Stimulated activated CD8-positive, alpha-beta memory T cell treated with anti-CD3 and anti-CD28 coated beads, Interleukin-4, amount 100 ng/mL, for 1 hour (primary cell): ENCODE measurements at places on chromosomes 16 and 17.
A peak's percentile ranks its signal among the peaks of the same experiment; 100 is the strongest.

GRCh38 chr17:46025060-46025459 is 26.0 kb downstream of the STH start:
- DNase-seq, result no peak

DNA sequence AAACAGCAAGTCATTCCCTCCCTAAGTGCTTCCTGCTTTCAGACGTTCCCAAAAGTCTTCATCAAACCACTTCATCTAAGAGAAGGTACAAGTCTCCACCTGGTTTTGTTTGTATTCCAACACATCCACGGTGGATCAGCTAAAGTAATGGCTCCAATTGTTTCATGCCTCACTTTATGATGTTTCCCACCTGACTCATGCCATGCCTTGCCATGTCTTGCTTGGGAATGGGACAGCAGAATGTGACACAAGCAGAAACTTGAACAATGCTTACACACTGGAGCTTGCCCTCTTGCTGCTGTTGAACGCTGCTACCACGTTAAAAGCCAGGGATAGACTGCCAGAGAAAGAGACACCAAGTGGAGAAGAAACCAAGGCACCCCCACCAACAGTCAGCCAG is 43.8 kb downstream of the MYH10 start:
- DNase-seq, result no peak

DNA sequence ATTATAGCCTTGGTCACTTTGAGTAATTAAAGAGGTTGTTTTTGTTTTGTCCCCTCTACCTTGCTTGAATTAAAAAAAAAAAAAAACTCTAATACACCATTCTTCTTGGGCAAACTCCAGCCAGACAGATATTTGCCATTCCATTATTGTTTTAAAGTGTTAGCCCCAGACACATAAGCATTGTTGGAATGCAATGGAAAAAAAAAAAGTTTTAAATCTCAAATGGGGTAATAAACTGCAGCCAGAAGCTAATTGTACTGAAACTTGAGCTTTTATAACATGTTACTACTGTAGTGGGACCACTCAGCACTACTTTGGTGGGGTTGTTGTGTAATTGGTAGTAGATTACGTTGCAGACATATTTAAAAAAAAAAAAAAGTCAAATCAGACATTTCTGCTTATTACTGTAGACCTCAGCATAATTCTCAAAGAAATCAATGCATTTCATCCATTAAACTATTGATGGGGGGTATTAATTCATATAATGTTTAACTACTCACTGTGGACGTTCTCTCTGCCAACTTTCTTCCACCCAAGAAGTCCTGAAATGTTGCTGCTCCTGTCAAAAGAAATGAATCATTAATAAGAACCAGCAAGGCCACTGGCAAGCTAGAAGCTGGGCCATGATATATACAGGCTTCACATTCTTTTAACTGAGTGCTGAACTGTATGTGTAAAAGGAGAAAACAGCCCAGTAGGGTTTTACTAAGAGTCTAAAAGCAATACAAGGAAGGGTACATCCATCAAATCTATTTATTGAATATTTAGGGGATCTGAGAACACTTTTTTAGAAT is 626.6 kb upstream of the SOX9 start:
- DNase-seq, result no peak

GRCh38 chr17:64097196-64097936 is 32.6 kb downstream of the ERN1 start:
- no peak for DNase-seq

- DNase-seq, result no peak
Observed at GRCh38 chr17:58280480-58281217, at the start of gene MPO. MPO (minus strand) TSS chr17:58280935; CDS start chr17:58280758, 177 bp downstream.

GRCh38 chr17:19708431-19709175 is 7.8 kb downstream of the SLC47A2 start:
- DNase-seq, result no peak

DNA sequence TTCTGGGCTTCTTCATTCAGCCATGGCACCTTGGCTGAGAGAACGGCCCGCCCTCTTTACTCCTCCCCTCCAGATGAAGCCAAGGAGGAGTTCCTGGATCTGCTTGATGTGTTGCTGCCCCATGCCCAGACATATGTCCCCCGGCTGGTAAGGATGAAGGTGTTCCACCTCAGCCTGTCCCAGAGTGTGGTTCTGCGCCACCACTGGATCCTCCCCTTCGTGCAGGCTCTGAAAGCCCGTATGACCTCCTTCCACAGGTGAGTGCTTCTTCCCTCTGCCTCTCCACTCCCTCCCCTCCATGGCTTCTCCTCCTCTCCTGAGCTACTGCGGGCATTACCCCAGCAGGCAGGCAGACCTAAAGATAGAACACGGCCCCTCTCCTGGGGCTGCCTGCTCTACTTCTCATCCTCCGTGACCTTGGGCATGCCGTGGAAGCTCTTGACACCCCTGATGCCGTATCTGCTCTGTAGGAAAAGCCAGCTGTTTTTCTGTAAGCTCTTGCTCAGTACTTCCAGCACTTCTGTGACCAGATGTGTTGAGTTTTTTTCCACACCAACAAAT is 8.7 kb downstream of the USB1 start:
- no peak for DNase-seq

DNA sequence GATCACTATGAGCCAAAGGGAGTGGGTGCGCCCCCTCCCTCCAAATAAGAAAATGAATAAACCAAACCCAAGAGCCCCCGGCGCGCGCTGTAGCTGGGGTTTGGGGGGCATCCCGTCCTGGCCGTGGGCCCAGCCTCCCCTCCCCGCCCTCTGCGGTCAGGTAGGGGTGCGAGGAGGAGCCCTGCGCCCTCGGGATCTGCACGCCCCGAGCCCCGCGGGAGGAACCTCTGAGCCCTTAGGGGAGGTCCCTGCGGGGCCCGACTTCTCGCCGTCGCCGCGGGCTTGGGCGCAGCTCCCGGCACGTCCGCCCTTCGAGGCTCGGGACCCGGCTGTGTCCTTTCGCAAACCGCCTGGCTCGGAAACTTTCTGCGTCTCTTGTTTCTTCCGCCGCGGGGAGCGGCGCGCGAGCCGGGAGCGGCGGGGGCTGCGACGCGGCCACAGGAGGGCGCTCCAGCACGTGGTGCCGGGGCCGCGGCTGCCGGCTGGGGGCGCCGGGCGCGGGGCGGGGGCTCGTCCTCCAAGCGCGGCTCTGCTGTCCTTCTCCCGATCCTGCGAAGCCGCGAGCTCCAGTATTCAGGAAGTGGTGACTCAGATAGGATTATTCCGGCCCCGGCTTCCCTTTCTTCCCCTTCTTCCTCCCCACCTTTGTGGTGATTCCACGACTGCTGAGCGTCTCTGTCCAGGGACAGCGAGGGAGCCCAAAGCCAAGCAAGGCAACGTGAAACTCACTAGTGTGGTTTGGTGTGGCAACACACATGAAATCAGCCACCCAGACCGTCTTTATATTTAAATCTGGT is 1.6 kb downstream of the PITPNC1 start:
- peak; percentile 68 for DNase-seq

DNA sequence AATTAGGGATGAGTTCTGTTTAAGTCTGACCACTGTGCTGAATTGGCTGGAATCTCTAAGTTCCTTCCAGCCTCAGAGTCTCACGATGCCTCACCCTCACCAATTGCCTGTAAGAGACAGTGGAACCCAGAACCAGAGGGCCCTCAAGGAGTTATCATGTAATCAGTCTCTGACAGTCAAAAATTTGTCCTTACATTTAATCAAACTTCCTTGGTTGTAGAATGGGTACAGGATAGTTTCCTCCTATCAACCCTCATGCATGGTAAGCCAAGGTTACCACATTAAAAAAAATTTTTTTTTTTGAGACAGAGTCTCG is 83.2 kb downstream of the CDK5R1 start:
- DNase-seq, result no peak

GRCh38 chr17:74981979-74982662 is 5.3 kb upstream of the CDR2L start:
- peak; percentile 42 for DNase-seq

GRCh38 chr17:65947831-65948230 is 244.1 kb downstream of the CEP112 start:
- DNase-seq, result no peak

GRCh38 chr17:74437702-74438101 is 5.8 kb downstream of the GPRC5C start:
- no peak for DNase-seq

GRCh38 chr17:2067048-2067561 is 12.2 kb downstream of the HIC1 start:
- DNase-seq, result no peak

DNA sequence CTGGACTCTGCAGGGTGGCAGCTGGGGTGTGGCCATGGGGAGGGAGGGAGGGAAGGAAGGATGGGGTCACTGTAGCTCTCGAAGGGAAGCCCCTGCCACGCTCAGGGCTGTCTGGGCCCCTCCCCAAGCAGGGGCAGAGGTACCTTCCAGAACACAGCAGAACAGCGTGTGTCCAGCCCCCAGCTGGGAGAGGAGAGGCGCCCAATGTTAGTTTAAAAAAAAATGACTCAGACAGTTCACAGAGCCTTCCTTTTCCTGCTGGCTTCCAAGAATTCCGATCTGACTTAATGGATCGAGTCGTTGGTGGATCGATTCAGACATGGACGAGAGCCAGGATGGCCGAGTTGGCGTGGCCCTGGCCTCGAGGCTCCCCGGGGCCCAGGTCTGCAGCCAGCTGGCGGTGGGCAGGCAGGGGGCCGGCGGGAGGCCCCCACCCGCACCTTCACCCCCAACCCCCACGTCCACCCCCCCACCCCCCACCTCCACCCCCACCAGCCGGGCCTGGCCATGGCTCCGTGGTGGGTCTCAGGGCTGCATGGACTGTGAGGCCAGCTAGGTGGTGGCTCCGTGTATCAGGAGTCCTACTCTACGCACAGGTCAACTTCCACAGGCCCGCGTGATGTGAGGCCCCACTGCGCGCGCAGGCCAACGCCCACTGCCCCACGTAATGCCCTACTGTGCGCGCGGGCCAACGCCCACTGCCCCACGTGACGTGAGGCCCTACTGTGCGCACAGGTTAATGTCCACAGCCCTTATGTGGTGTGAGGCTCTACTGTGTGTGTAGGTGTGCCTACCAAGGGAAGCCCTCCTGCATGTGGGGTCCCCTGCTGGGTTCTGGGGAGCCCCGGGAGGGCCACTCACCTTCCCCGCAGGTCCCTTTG is 21.8 kb downstream of the CACNA1H start:
- no peak for DNase-seq

DNA sequence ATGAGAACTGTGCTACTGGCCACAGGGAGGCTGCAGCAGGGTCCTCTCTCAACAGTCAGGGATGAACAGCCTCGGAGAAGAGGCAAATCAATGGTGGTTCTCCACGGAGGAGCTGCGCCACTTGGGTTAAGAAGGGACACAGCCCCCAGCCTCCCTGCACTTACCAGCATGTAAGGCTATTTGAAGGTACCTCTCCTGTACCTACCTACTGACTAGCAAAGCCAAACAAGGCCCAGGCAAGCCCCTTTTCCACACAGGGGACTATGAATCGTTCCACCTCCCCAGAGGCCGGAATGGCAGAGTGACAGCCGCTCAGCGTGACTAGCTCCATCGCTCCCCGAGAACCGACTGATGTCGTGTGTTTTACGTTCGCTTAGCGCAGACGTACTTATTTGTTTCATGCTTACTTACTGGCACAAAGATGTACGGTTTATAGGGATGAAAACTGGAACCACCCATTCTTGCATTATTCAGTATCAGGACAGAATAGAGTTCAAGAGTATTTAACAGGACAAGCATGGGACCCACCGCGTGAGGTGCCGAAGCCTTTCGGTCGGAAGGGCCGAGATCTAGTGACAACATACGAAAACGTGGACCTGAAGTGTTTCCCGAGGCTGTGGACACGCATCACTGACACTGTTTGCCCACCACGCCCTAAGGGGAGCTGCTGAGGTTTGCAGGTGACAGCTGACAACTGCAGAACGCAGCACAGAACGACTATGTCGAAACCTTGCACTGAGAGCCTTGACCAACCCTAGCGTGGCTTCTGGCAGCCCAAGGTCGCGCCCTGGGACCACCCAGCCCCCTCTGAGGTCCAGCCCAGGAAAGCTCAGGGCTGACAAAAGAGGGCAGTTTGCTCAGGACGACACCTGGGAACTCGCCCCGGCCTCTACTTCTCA is 1.0 kb downstream of the TEPSIN start:
- no peak for DNase-seq

GRCh38 chr16:15032547-15033308 is 23.1 kb downstream of the NTAN1 start:
- DNase-seq, result no peak

GRCh38 chr17:67421869-67422273 is 44.8 kb downstream of the PITPNC1 start:
- no peak for DNase-seq

- no peak for DNase-seq
Observed at GRCh38 chr16:4115949-4116318, 308 bp downstream of the ADCY9 start.

DNA sequence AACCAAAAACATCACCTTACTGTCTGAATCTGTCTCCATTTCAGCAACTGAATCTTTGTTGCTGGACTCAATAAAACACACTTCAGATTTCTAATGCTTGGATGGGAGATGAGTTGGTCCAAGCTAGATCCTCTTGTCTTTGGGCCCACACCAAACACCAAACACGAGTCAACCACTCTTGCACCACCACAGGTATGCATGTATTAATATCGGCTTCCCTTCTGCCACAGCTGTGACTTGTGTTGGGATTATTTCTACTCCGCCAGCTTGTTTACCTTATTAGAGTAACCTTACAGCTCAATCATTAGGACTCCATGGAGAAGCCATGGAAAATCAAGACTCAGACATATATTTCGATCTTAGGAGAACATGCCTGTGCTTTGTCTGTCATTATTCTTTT is 49.9 kb downstream of the XYLT1 start:
- DNase-seq, result no peak

GRCh38 chr17:30240177-30240576 is 4.7 kb upstream of the SLC6A4 start:
- no peak for DNase-seq

DNA sequence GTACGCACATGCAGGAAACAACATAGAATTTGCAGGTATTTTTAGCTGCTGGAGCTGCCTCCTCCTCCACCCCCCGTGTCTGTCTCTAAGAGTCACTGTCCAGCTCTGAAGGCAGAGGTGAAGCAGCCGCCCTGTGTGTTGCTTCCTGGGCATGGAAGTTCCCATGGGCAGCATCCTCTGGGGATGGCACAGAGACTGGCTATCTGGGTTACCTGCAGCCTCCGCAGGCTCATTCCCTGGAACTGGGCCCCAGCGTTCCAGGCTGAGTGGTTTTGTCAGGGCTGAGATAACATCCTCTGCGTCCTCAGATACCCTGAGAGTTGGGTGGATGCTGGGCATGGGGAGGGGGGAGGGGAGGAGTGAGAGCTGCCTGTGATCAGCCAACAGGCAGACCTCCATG is 41.5 kb upstream of the MRTFB start:
- DNase-seq, result no peak

GRCh38 chr17:222172-222571 is 40.7 kb upstream of the DOC2B start:
- no peak for DNase-seq

GRCh38 chr16:88476817-88477397 is 23.8 kb downstream of the ZFPM1 start:
- no peak for DNase-seq

- DNase-seq, result no peak
Observed at GRCh38 chr16:890217-890616, 80.6 kb downstream of the LMF1 start.

GRCh38 chr16:66486773-66487579 is 59.9 kb downstream of the BEAN1 start:
- no peak for DNase-seq
